Activated CD4-positive, alpha-beta T cell treated with anti-CD3 and anti-CD28 coated beads, Interleukin-2, amount 50 U/mL, for 4 hours (primary cell): ENCODE measurements at places on chromosomes 4 and X.

- no peak for DNase-seq
Observed at GRCh38 chr4:3285558-3286334, 7.1 kb upstream of the RGS12 start.

DNA sequence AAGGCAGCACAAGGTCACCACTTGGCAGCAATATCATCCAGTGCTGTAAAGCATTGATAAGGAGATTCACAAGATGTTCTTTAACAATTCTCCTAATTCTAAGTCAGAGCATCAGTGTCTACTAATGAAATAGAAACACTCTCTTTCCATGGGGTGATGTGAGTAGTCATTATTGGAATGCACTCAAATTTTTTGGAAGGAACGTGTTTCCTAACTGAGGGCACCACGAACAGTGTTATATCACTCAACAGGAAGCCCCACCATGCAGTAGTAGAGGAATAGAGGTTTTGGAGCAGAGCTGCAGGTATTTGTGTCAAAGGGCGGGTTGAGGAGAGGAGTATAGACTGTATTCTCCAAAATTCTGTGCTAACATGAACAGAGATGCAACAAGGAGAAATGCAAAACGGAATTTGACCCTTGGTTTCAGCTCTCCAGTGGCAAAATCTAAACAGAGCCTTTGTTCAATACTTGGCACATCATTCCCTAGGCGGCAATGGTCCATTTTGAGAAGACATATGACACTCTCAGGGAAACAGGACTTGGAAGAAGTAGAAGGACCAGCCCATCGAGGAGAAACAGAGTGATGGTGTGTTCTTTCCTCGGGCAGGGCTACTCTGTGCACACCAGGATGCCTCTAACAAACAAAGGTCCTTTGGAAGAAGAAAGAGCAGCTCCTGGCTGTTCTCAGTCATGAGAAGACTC, 98.9 kb downstream of the CPEB2 start:
- no peak for DNase-seq

GRCh38 chrX:13293700-13294099, 26.2 kb downstream of the ATXN3L start:
- no peak for DNase-seq

DNA sequence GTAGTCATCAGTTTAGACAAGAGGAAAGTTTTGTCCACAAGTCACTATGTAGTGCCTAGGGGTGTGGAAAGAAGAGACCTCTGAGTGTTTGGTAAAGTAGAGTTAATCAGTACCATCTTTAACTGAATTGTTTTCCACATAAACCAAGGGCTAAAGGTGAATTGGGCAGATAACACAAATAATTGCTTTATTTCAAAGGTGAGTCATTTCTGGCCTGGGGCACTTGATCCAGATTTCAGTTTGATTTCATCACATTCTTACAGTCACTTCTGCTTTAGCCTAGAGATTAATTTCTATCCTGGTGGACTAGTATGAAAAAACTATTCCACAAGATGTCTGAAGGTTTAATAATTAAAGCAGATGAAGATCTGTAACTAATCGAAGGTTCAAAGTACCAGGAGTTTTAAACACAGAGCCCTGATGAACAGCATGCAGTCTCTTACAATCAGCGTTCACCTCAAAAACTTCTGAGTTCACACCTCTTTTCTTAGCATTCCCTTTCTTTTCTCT, 74.5 kb upstream of the BOD1L1 start:
- no peak for DNase-seq

DNA sequence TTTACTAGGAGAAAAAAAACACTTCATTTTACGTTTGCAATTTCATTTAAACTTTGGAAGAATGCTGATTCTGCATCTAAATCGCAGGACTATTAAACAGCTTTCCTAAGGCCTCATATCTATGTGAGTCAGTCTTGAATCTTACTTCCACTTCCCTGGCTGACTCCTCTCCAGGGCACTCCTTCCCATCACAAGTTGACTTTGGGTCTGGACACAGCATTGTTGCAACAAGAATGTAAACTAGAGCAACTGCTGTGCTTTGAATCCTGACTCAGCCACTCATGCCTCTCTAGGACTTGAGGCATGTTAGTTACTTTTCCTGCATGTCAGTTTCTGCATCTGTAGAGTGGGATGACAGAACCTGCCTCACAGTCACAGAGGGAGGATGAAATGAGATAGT, 413.8 kb downstream of the FAT4 start:
- no peak for DNase-seq

GRCh38 chr4:167183036-167183435, 51.3 kb downstream of the SPOCK3 start:
- no peak for DNase-seq

GRCh38 chr4:8461616-8462015, 21.0 kb downstream of the TRMT44 start:
- no peak for DNase-seq

DNA sequence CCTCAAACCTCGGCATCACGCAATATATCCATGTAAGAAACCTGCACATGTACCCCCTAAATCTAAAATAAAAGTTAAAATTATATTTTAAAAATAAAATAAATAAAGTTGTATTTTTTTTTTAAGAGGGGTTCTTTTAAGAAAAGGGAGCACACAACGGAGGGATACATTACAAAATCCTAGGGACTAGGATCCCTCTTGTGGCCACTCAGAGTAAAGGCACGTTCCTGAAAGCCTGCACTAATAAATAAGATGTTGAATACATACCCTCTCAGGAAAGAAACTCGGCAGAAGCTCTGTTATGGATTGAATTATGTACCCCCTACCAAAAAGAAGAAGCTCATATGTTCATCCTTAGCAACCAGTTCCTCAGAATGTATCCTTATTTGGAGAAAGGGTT, 50.9 kb upstream of the PRDX4 start:
- DNase-seq = no peak

DNA sequence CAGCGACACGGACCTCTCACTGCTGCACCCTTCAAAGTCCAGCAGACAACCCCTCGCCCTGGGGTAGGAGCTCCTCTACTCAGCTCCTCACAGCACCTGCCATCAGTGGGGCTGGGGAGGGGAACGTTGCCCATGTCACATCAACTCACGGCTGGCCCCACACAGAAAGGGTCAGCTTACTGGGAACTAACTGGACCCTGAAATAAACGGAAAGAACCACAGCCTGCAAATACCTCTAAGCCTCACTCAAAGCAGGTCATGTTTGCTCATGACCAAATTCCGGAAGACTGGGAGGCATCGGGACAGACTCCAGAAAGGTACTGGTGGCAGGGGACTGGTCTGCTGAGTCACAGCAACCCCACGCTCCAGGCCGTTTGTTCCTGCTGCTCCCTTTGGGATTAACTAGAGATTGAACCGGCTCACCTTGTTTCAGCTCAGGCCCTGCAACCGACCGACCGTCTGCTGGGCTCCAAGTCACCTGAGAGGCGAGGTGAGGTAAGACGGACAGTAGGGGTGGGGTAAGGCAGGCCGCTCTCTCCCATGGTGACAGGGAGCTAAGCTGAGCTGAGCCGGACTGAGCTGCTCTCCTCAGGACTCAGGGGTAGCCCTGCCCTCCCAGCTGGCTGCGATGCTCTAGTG, 5.6 kb downstream of the G6PD start:
- no peak for DNase-seq

GRCh38 chr4:78459327-78459726, 92.2 kb upstream of the ANXA3 start:
- no peak for DNase-seq
